CD4-positive, alpha-beta memory T cell (primary cell): ENCODE measurements at places on chromosomes 6 and 20.

DNA sequence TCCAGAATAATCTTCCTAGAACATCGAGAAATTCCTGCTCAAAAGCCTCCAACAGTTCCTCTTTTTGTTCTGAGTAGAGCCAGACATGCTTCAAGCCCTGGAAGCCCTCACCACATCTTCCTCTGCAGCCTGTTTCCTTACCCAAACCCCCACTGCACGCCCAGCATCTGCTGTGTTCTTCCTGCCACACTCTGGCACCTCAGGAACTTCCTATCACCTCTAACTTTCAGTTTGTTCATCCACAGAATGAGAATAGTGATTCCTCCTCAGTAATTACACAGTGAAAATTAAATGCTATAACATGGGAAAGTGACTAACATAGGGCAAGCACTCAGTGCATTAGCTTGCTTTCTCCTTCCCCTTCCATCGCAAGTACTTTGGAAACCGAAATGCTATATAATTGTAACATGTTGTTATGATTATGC lies 26.3 kb downstream of the C6orf89 start:
- peak; percentile 29 for DNase-seq

- peak; percentile 58 for DNase-seq
These were observed 1.2 kb downstream of the MTCH1 start for GRCh38 chr6:36984581-36985416.

- DNase-seq, result no peak
These were observed 831.6 kb upstream of the EYS start for GRCh38 chr6:66538551-66539135.

- peak; percentile 30 for DNase-seq
These were observed at the start of gene HLA-DRB1 for GRCh38 chr6:32589596-32590449. HLA-DRB1 (minus strand) TSS chr6:32589848; CDS start chr6:32589742, 106 bp downstream.

- no peak for DNase-seq
These were observed 73.4 kb downstream of the SSR1 start for GRCh38 chr6:7239590-7239948.

DNA sequence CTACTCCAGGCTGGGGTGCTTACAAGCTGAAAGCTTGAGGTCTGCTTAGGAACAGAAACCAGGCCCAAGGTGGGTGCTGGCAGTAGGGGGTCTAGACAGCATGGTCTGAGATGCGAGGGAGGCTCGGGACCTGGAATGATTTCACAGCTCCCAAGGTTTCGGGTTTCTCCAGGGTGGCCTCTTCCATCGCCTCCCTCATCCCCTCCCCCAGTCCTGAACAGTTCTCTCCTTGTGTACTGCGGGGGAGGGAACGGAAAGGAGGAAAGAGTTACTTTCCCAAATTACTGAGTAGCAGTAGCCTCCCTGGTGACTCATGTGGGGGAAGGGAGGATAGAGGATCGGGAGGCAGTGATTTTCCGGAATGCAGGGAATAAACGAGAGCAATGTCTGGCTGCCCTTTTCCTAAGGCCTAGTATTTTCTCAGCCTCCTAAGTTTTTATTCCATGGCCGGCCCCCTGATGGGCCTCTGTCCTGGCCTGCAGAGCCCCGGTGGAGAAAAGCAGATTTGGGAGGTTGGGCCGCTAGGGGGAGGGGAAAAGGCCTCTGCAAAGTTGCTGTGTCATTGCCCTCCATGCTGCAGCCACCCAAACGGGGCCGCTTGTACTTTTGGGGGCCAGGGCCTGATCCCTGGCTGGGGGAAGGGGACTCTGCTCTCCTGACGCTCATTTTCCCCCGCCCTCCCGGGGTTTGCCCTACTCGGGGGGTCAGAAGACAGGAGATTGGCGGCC lies 1.5 kb downstream of the BRD2 start:
- DNase-seq, result peak; percentile 73

GRCh38 chr20:44738813-44739477 lies 6.7 kb upstream of the KCNK15 start:
- peak; percentile 54 for DNase-seq

DNA sequence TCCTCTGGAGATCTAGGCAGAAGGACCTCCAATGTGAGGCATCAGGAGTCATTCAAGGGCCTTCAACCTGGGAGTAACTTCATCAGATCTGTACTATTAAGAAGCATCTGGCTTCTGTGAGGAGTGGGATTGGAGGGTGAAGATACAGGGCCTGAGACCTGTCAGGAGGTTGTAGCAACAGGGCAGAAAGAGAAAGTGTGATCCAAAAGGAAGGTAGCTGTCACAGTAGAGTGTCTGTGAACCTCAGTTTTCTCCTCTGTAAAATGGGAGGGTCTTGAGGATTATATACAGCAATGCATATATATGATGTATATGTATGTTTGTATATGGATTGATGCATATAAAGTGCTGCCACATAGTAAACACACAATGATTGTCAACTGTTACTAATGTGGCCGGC lies 2.6 kb upstream of the RPL10A start:
- no peak for DNase-seq

DNA sequence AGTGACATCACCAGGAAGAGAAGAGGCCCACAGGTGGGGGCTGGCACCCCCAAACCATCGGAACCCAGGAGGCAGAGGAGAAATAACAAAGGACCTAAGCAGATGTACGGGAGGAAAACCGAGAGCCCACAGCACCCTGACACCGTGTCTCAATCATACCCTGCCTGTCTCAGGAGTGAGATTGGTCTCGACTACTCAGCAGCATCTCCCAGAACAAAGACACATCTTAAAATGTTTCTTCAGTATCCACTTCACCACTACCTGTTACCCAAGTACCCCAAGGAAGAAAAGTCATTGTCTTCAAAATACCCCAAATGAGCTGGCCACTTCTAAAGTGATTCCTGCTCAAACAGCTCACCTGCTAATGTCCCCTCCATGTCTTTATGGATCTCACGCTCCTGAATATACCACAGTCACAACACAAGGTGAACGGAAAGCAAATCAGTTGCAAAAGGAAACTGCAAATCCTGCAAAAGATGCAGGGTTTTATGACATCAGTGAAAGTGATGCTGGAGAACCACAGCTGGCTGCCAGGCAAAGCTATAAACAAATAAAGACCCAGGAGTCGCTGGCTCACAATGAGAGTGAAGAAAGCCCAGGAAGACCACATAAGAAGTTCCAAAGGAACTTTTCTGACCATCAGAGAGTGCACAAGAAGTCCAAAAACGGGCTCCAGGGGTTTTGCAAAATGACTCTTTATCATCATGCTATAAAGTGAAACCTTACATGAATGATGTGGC lies 44.1 kb downstream of the PREX1 start:
- DNase-seq, result peak; percentile 78

- DNase-seq, result no peak
These were observed 31.4 kb upstream of the GSTA4 start for GRCh38 chr6:53026526-53026925.

GRCh38 chr6:13710552-13711323 lies 897 bp downstream of the RANBP9 start:
- peak; percentile 51 for DNase-seq

DNA sequence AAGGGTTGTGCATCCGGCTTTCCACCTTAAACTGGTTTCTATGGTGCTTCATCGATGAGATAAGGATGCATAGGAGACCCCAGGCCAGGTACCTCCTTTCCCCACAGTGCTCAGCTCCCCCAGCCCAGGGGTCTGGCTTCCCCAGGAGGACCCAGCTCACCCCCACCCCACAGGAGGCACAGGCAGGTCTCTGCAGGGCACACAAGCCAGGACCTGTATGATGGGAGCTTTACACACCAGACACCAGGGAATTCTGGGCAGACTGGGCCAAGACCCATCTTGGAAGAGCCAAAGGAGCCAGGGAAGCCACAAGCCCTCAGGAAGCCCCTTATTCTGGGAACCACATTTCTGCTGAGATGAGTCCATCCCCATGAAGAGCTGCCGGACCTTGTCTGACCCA lies 29.6 kb downstream of the UBD start:
- no peak for DNase-seq

DNA sequence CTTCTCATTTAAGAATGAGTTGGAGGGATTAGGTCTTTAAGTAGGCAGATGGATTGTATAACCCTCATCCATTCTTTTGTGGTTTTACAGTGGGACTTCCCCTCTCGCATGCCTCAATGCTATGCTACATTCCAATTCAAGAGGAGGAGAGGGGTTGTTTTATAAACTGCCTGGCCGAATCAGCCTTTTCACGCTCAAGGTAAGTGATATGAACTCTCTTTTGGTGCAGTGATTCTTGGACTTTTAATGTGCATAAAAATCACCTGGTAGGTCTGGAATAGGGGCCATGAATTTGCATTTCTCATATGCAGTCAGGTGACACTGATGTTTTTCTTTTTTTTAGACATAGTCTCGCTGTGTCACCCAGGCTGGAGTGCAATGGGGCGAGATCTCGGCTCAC lies 10.8 kb downstream of the ASXL1 start:
- DNase-seq, result no peak

DNA sequence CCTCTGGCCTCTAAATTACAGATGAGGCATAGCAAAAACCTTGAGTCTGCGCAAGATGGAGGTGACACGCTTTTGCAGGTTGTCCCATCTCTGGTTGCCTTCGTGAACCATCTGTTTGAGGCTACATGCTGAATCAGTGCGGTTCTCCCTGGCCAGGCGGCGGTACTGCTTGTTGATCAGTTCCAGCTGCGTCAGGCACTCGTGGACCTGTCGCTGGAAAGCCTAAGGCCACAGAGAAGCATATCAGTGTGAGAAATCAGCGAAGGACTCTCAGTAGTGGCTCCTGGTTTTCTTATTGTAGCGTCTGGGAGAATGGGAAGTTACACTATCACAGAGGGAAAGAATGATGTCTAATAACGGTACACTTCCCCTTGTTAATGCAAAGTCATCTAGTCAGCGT lies 344.4 kb downstream of the ESR1 start:
- DNase-seq, result no peak

GRCh38 chr6:14584450-14584849 lies 466.9 kb downstream of the CD83 start:
- DNase-seq, result no peak

GRCh38 chr20:43721097-43721428 lies 5.7 kb downstream of the GTSF1L start:
- no peak for DNase-seq

GRCh38 chr6:35017411-35018181 lies 123.5 kb downstream of the TCP11 start:
- no peak for DNase-seq

DNA sequence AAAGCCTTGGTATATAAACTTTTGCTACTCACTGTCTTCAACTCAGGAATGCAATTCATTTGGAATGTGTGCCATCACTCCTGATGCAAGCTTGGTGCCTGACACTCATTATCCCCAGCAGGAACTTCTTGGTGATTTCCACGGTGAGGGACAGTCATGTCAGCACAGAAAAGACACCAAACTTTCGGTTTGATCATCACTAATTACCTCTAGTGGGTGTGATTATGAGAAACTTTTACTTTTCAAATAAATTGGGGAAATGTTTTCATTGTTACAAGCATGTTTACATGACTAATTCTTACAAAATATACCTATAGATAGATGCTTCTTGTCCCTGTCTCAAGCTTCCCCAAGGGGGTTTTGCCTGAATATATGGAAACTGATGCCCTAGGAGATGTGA lies 40.9 kb downstream of the RPP40 start:
- DNase-seq, result no peak

- no peak for DNase-seq
These were observed 35.1 kb downstream of the SYNJ2 start for GRCh38 chr6:158016571-158017383.

GRCh38 chr6:16544006-16544405 lies 217.3 kb downstream of the ATXN1 start:
- DNase-seq, result no peak

GRCh38 chr6:31186052-31186734 lies 15.7 kb upstream of the POU5F1 start:
- no peak for DNase-seq

- DNase-seq, result no peak
These were observed 173.1 kb downstream of the EYA2 start for GRCh38 chr20:47067776-47068175.

- no peak for DNase-seq
These were observed 126.2 kb upstream of the EXOC2 start for GRCh38 chr6:819122-819521.

DNA sequence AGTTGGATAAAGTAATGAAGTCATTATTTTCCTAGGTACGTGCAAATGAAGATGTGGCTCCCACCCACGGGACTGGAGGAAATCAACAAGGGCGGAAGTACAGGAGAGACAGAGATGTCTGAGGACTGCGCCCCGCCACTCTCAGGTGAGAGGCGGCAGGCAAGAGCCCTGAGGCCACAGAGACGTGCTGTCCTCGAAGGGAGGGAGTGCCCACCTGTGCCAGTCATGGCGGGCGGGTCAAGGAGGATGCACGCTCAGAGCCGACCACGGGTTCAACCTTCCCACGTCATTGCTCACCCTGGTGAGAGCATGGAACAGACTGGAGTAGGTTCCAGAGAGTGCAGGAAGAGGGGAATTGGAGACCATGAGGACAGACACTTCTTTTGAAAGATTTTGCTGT lies 12.7 kb downstream of the CST8 start:
- DNase-seq, result no peak

GRCh38 chr6:144590532-144590931 lies 305.4 kb downstream of the UTRN start:
- DNase-seq, result no peak

GRCh38 chr6:82494367-82494766 lies 130.8 kb downstream of the TPBG start:
- DNase-seq, result no peak

DNA sequence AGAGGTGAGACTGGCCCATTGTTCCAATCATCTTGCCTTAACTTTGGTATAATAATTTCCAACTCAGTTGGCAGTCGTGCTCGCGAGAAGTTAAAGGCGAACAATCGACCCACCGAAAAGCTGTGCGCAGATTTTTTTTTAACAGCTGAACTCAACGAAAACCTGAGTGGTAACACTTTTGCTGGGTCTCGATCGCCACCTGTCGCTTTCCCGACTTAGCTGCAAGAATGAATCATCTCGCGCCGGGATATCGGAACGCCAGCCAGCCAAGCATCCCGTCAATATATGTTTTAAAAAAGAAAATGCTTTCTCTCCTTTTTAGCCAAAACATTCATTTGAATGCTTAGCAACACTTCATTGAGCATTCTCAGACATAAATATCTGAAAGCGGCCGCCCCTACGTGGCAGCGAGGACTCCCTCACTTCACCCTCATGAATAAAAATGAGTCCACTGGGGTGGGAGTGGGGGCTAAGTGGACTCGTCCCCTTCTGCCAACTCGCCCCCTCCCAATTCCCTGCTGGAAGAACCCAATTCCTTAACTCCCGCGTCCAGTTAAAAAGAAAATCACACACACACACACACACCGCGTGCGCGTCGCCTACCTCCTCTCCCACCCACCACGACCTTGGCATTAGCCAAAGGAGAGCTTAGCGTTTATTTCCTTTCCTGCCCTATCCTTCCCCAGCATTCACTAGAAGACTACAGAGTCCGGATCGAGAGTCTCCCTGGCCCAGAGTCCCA lies 1.5 kb downstream of the COL12A1 start:
- peak; percentile 34 for DNase-seq

DNA sequence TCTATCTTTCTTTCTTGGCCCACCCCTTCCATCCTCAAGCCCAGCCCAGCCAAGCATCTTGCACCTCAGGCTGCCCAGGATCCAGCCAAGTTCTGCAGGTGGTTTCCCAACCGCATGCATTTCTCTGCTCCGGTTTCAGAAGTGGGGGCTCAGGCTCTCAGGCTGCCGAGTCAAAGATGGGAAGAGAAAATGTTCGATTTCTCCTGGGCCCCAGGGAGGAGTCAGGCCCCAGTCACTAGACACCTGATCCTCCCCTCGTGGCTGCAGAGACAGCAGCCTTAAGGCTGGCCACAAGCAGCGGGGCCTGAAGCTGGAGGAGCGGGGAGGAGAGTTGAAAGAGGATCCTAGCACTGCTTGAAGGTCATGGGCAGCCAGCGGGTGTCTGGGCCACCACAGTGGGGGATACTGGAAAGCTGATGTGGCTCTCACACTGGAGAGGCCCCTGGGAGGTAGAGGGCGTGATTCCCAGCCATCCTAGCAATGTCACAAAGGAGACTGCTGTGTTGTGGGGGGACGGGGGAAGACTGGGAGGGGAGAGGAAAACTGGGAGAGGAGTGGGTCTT lies 42.2 kb upstream of the ZFAND3 start:
- DNase-seq, result no peak
